ENCODE measurements at places on chromosomes 11 and 22.

DNA sequence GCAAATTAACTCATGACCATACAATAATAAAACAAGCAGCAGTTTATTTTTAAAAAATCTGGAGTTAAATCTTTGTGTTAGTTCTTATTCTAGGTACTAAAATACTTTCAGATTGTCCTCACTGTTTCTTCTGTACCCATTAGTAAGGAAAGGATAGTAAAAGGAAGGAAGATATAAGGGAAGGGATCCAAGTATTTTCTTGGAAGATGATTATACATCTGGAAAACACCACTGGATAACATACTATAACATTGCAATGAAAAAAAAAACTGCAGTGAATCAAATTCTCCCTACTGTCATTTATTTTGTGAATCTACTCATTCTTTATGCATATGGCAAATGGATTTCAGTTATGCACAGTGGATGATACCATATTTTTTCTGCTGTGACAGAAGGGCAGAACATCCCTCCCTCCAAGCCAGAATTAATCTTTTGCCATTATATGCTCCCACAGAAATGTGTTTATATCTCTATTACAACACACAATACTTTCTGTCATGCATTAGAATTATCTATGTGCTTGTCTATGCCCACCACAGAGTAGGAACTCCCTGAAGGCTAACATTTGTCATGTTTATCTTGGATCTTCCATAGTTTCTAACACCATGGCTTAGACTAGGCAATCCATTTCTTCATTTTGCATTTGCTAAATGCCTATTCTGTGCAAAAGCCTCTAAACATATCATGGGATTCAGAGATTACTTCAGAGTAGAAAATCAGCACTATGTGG, 282.3 kb upstream of the CTSC start:
- no peak for DNase-seq

DNA sequence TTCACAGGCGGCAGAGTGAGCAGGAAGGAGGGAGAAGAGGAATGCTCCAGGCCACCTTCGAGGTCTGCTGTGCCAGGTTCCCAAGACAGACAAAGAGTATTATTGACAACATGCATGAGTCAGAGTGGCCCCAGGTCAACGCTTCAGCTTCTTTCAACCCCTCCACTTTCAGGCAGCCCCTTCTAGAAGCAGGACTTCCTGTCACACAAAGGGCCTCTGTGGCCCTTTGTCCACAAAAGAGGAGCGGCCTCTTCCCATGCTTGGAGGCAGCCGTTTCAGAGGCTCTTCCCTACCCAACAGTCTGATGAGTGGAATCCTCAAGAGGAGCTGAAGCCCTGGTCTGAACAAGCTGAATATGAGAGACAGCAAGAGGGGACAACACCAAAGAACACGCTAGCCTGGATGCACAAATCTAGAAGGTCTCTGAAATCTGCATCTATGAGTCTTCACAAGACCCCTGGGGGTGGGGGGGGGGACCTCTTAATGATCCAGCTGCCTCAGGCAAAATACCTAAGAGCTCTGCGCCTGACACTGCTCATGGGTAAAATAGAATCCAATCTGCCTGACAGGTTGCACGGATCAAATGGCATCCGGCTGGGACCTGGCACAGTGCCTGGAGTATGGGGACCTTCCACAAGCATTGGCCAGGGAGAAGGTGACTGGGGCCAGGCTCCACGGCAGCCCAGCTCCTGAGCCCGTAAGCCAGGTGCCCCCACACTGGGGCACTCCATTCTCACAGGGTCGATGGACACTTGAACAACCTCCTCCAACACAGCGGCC, 67.5 kb downstream of the PACSIN2 start:
- DNase-seq = no peak

- DNase-seq = peak; percentile 93
Observed at GRCh38 chr11:47987781-47988180, 7.4 kb downstream of the PTPRJ start.

DNA sequence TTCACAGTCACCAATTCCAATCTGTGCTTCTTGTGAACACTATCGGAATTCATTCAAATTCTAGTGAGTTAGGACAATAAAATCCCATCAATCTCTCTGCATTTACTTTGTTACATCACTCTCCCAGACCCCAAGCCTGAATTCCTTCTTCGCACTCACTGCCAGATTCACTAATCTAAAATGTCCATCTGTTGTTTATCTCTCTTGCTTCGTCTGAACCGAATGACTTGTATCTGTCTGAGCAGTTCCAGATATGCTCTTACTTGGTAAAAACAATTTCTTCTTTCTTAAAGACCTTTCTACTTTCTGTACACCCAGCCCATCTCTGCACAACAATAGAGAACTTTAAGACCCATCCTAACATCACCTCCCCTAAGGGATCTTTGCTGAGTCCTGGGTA, 7.0 kb downstream of the MMP10 start:
- DNase-seq = no peak

DNA sequence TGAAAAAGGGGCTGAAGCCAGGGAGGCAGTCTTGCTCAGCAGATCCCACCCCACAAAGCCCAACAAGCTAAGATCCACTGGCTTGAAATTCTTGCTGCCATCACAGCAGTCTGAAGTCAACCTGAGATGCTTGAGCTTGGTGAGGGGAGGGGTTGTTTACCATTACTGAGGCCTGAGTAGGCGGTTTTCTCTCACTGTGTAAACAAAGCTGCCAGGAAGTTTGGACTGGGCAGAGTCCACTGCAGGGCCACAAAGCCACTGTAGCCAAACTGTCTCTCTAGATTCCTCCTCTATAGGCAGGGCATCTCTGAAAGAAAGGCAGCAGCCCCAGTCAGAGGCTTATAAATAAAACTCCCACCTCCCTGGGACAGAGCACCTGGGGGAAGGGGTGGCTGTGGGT, 746.1 kb upstream of the LRRC4C start:
- DNase-seq = no peak

DNA sequence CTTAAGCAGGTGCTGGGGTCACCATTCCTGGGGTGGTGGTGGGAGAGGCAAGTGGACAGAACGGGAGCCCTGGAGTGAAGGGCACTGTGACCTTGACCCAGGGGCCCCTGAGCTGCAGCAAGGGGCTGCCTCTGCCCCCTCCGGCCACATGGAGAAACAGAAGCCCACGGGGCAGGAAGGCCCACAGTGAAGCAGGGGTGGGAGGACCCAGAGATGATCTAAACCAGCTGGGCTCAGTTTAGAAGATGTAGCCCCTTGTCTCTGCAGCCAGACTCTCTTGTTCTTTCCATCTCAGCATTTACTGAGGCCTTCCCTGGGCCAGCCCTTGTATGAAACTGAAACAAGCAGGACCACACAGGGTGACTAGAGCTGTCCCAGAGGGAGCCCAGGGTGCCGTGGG, 30.5 kb downstream of the WNT11 start:
- DNase-seq = no peak

GRCh38 chr11:85062659-85063058, 564.5 kb downstream of the DLG2 start:
- DNase-seq = no peak

DNA sequence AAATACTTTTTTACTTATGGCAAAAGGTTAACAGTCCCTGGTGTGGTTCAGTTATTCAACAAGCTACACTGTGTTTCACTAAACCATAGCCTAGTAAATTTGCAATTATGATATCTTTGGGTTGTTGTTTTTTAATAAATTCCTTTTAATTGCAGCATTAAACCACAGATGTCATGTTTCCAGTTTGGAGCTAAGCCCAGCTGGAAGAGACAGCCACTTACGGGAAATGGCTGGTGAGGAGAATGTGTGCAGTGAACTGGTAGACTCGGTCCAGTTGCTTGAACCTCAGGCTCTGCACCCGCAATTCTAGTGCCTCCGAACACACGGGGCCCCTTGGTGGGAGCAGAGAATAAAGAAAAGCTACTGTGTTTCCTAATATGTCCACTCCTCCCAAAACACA, 70.8 kb downstream of the WNT11 start:
- no peak for DNase-seq

DNA sequence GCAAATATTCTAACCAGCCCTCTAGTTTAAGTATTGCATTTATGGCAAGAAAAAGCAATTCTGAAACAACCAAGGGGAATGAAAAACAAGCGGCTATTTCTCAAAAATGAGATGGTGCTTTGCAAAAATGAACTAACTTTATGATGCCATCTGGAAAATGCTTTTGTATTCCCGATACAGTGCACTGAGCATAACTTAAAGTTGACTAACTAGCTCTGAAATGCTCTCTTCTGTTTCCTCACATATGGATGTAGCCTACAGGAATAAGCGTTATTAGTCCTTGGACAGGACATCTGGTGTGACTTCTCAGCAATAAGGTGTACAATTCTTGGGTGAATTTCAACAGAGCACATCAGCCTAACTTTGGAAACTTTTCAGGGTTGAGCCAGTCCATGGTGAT, 228.2 kb upstream of the DDI1 start:
- DNase-seq = no peak
